Stimulated activated CD8-positive, alpha-beta memory T cell treated with anti-CD3 and anti-CD28 coated beads, Interleukin-7, amount 100 ng/mL, for 48 hours (primary cell): ENCODE measurements at places on chromosomes 1 and 21.

DNA sequence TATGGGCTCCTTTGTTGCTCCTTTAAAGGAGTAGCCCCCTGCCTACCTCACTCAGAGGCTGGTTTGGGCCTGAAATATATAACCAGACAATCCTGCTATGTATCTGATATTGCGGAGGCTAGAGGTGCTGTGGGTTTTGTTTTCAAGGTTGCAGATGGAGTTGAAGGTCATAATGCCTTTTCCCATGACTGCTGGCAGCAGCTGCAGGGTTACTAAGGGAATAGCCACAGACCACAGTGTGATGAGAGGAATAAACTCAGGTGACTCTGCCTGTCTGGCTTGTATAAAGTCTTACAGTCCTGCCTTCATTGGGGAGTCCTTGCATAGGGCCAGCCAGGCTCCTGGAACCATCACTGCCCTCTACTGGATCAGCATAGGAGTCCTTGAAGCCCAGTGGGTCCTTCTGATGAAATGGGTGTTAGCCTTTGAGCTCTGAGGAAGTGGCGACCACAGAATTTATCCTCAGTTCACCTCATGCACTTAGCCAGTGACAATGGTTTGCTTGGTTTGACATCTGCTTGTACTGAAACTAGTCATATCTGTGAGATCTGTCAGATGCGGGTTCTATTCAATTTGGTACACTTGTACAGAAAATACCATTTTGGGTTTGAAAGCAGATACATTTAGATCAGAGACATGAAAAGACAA lies 174.4 kb upstream of the HMCN1 start:
- peak; percentile 70 for DNase-seq

DNA sequence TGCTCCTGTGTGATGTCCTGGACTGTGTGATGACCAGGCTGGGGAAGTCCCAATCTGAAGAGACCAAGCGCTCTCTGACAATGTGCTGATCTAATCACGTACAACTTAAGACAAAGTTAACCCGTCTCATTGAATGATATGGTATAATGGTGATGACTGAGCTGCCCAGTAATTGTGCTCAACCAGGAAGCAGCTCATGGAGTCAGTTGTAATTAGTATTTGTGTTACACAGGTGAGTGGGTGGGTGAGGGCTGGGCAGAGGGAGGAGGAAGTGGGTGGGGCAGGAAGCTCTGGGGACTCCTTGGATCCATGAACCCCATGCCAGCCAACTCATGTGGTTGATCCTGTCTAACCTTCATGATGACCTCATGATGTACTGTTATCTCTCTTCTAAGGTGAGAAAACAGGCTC lies 8.7 kb upstream of the ECE1 start:
- DNase-seq = no peak

GRCh38 chr21:27584256-27584655 lies 617.4 kb upstream of the ADAMTS5 start:
- DNase-seq = no peak

DNA sequence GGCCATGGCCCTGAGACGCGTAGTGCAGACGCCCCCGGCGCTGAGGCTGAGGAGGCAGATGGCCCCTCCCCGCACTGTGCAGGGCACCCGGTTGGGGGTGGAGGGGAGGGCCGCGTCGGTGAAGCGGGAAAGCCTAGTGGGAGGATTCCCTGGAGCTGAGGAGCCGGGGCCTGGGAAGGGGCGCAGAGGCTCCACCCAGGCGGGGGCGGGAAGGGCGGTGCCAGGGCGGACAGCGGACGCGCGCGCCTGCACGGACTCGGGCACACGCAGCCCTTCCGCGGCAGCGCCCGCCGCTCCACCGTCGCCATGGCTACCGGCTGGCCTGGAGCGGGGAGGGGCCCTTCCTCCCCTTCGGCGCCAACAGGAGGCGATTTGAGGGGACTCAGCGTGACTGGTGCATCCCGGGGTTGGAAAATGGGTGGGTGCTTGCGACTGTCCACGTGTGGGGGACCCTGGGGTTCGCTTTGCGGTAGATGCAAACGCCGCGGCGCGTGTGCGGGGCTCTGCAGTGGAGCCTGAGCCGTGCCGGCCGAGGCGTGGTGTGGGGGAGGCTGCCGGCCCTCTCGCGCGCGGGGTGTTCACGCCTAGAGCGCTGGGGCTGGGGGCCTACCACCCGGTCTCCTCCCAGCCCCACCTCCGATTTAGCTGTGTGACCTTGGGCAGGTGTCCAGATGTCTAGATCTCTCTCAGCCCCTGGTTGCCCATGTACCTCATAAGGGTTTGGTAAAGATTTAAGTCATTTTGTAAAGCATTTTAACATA lies 35.1 kb downstream of the PTPRF start:
- DNase-seq = peak; percentile 23

- DNase-seq = no peak
These were observed 683 bp downstream of the LRRC8B start for GRCh38 chr1:89525169-89525855.

DNA sequence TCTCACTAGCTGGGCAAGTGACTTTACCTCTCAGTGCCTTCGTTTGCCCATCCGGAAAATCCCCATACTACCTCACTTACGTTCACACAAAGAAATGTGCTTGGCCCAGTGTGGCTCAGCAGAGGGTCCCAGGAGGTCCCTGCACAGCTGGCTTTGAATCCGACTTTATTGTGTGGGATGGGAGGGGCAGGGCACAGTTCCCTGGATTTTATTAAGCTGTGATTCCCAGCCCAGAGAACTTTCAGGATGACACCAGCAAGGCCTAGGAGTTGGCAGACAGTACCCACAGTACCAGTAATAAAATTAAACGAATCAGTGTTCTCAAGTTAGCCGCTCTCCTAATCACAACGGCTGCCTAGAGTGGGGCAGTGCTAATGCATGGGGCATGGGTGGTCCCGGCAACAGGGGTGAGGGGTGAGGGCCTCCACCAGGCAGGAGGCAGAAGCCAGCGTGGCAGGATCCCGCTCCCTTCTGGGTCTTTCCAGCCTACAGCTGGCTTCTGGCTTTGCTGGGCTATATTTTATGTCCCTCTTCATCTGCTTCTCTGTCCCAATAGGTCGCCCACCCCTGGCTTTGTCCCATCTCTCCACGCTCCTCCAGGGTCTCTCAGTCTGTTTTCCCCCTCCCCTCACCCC lies 74.9 kb downstream of the VWA5B1 start:
- no peak for DNase-seq

- DNase-seq = peak; percentile 85
These were observed at the start of gene ZNF644 for GRCh38 chr1:91021686-91022517. TSS of gene ZNF644 (minus strand) at chr1:91022035. CDS start at chr1:90982353, 39,682 bp downstream.

- DNase-seq = no peak
These were observed 409.8 kb downstream of the DISC1 start for GRCh38 chr1:232036181-232036933.

DNA sequence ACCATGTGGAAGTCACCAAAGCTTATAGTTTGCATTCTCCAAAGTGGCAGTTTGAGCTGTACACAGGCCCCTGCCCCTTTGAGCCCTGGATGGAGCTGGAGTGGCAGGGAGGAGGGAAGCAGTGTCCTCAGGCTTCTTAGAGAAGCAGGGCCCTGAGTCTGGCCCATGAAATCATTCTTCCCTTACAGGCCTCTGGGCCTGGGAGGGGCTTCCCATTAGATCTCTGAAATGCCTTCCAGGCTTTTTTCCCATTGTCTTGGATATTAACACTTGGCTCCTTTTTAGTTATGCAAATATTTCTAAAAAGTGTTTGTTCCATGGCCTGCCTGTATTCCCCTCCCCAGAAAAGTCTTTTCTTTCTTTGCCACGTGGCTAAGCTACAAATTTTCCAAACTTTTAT lies 10.0 kb upstream of the TRIM67 start:
- DNase-seq = no peak

DNA sequence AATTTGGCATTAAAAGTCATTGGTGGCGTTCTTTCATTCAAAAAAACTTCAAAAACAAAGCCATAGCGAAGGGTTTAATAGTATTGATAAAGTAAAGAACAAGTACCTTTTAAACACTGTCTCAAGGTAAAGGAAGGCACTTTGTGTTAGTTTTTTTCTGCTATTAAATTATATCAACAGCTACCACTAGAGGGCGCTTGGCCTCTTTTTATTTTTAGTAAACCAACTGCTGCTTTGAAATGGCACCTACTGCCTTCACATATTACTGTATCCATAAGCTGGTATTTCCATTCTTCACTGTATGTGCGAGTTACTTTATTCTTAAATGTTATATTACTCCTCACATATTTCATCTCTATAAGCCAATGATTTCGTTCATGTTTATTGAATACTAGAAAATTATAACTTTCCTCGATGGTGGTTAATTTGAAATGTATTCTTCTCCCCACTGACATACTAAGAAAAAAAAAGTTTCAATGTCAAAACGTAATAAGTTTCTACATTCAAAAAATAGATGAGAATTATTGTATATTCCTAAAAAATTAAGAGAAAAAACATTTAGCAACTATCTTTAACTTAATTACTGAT lies 125.7 kb upstream of the CXADR start:
- peak; percentile 3 for DNase-seq

DNA sequence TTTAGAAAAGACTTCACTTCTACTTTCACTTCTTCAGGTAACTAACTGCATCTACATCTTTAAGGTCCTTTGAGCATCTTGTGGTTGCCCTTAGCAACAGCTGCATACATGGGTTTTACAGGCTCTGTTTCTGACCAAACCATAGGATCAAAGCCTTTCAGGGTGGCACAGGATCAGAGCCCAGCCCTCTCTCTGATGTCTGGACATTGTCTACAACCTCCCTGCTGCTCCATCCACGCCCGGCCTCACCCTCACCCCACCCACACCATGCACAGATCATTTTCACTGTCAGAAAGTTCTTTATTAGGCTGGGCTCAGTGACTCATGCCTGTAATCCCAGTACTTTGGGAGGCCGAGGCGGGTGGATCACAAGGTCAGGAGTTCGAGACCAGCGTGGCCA lies 5.2 kb downstream of the NCF2 start:
- DNase-seq = no peak

- DNase-seq = no peak
These were observed 218.8 kb downstream of the ZP4 start for GRCh38 chr1:237671935-237672334.

- DNase-seq = no peak
These were observed 3.1 kb downstream of the CLIC6 start for GRCh38 chr21:34671891-34672290.

GRCh38 chr1:158155673-158156072 lies 25.0 kb upstream of the CD1D start:
- no peak for DNase-seq

GRCh38 chr1:78229344-78229743 lies 183.6 kb downstream of the GIPC2 start:
- no peak for DNase-seq

- no peak for DNase-seq
These were observed 15.3 kb upstream of the ENAH start for GRCh38 chr1:225668222-225668621.

- no peak for DNase-seq
These were observed 9.8 kb upstream of the MYSM1 start for GRCh38 chr1:58709540-58710175.

DNA sequence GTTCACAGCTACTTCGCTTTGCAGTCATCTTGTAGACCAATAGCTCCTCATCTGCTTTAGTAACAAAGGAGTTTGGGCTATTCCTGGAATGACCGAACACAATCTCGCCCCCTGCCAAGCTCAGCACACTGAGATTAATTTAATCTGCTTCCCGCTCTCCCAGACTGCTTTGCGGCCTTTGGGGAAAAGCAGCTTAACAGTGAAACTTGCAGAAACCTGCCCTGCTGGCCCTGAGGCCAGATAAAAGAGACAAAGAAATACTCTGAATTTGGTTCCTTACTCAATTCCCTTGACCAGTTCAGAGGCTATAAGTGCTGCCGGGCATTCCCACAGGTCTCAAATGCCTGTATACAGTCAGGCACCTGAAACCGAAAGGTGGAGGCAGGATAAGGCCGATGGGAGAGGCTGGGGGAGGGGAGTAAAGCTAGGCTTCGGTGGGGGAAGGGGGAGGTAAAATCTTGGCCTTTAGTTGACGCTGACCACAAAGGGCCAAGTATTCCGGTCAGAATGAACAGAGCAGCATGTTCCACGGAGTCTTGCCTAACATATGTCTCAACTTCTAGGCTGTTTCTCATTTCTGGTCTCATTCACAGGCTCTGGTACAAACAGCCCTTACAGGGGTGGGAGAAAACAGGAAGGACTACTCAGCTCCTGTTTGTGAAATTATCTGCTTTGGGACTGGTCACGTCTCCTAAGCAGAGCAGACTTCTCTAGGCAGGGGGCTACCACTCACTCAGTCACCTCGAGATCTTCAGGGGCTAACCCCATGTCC lies 17.7 kb upstream of the A3GALT2 start:
- no peak for DNase-seq

DNA sequence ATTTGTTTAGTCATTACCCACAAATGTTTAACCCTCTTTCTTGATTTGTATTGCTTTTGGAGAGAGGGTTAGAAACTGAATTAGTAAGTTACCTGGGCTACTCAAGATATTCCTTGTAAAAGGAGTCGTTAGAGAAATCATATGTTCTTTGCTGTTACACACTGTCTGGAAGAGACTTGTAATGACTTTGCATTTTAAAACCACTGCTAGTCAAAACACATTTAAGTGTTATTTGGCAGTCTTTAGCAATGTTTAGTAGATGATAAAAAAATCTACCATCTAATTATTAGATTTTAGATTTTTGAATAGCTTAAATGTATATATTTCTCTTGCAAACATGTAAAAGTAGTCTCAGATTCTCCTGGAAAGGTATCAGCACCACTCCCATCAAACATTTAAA lies 6.6 kb downstream of the OSBPL9 start:
- DNase-seq = no peak

GRCh38 chr1:162385280-162385623 lies 3.7 kb downstream of the C1orf226 start:
- DNase-seq = no peak

GRCh38 chr1:186327331-186327730 lies 47.7 kb downstream of the TPR start:
- DNase-seq = no peak

- no peak for DNase-seq
These were observed 44.8 kb upstream of the KIAA0040 start for GRCh38 chr1:175237389-175237788.

DNA sequence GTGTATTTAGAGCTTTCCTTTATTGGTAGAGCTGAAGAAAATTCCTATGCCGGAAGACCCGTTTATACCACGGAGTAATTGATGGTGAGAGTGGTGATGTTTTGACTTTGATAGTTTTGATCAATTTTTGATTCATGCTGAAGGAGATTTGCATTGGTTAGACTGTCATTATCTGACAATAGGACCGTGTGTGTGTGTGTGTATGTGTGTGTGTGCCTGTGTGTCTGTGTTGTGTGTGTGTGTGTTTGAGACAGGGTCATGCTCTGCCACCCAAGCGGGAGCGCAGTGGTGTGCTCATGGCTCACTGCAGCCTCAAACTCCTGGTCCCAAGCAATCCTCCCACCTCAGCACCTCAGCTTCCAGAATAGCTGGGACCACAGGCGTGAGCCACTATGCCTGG lies 9.6 kb downstream of the FMN2 start:
- DNase-seq = no peak
